ENCODE measurements at places on chromosomes 12 and 14. TPM values are rescaled to one million over a fixed set of nuclear protein-coding genes. Genes with fewer than 3 reads are reported as not detected.
A peak's percentile ranks its signal among the peaks of the same experiment; 100 is the strongest.

The KRT2 gene
- total RNA-seq, result 3.6 TPM

The SPRYD4 gene
- 1.2 TPM for total RNA-seq

The SLC6A15 gene
- total RNA-seq, result 0.09 TPM

The MIP gene
- total RNA-seq, result 0.09 TPM

The KRT76 gene
- total RNA-seq, result 0.14 TPM

The ZDHHC22 gene
- not detected for total RNA-seq

The OR11H7 gene
- not detected for total RNA-seq

- no peak for DNase-seq
These were observed 171.9 kb downstream of the EMP1 start for GRCh38 chr12:13368431-13368830.

GRCh38 chr12:92557422-92557724, 145.4 kb upstream of the PLEKHG7 start:
- DNase-seq, result no peak

- DNase-seq, result no peak
These were observed 663.4 kb upstream of the MIS18BP1 start for GRCh38 chr14:45916340-45916953.

DNA sequence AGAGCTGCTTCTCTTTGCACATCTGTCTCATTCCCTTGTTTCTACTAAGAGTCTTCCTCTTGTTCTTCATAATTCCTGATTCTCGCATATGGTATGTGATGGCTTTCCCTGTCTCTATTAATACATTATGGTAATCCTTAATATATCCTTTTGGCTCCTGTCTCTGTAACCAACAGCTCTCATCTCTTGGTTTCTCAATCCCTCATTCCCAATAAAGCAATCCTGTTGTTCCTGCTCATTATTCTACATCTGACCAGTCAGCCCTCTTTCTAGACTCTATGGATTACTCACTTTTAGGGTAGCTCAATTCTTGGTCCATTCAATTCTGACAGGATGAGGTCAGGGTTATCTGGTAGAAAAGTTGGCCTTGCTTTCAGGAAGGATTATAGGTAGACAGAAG, 349.9 kb downstream of the LRIG3 start:
- no peak for DNase-seq

- DNase-seq, result no peak
These were observed 84.1 kb downstream of the IFNG start for GRCh38 chr12:68075416-68075815.

GRCh38 chr14:61213920-61214319, 67.2 kb downstream of the TMEM30B start:
- no peak for DNase-seq

- DNase-seq, result no peak
These were observed 63.5 kb downstream of the MED13L start for GRCh38 chr12:116213885-116214527.

- peak; percentile 11 for DNase-seq
These were observed 183.4 kb upstream of the PPFIA2 start for GRCh38 chr12:81942594-81942993.

GRCh38 chr12:124920353-124920935, 6.0 kb upstream of the UBC start:
- DNase-seq, result no peak

GRCh38 chr12:46402451-46402850, 29.9 kb upstream of the SLC38A2 start:
- DNase-seq, result no peak

- DNase-seq, result no peak
These were observed 875.2 kb downstream of the FLRT2 start for GRCh38 chr14:86404989-86405649.

GRCh38 chr14:65268594-65268993, 143.9 kb upstream of the FUT8 start:
- no peak for DNase-seq

DNA sequence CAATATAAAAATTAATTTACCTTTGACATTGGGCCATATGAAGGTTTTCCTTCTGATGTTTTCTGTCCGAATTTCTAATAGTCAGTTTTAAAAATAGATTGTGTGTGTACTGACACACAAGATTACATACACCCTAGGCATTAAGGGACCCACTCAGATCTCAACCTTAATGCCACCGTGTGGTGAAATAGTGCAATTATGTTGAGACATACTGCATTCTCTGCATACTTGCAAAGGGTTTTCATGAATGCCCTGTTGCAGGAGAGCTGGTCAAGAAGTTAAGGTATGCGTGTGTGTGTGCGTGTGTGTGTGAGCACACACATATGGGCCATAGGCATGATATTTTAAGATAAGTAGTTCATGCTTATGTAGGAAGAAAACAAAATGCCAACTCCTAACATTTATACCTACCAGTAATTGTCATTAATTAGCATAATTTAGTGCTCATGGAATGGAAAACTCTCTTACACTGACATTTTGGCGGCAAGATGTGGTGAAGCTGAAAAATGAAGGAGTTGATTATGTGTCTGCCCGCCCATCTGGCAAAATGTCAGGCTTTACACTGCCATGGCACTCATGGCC, 58.8 kb downstream of the PIK3C2G start:
- no peak for DNase-seq

DNA sequence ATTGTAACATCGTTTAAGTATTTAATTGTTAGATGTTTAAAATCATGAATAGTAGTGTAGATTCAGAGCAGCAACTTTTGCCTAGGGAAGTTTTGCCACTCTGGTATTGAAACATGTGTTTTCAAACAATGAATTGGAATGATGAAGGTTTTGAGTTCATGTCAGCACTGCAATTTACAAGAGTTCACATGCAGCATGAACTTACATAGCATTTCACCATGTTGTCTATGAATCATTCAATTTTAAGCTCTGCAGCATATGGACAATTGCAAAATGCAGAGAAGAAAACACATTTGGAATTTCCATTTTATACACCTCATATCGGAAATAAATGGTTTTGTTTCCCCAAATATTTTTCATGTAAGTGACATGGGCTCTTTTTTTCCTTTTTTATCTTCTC, 170.7 kb upstream of the CDKN3 start:
- no peak for DNase-seq

GRCh38 chr14:105470350-105471296, 4.0 kb upstream of the CRIP2 start:
- no peak for DNase-seq

- no peak for DNase-seq
These were observed 36.2 kb upstream of the FERMT2 start for GRCh38 chr14:52987042-52987441.

- DNase-seq, result no peak
These were observed 167.5 kb upstream of the PRICKLE1 start for GRCh38 chr12:42756841-42757623.

DNA sequence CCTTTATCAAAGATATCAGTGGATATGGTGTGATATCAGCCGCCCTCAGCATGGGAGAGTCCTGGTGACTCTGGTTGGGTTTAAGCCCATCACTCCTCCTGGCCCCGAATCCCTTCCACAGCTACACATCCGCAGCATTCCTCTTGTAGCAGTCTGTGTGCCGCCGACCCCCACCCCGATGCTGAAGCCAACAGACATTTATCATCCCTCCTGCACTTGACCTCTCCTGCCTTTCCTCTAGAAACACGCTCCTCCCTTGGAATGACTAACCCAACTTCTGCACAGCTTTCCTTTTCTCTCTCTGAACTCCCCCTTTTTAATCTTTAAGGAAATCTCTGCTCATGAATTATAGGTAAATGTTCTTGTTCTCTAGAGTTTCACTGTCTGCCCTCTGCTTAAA, 250.9 kb upstream of the FOXN3 start:
- DNase-seq, result no peak

GRCh38 chr12:88918161-88918560, 337.9 kb upstream of the KITLG start:
- DNase-seq, result no peak

DNA sequence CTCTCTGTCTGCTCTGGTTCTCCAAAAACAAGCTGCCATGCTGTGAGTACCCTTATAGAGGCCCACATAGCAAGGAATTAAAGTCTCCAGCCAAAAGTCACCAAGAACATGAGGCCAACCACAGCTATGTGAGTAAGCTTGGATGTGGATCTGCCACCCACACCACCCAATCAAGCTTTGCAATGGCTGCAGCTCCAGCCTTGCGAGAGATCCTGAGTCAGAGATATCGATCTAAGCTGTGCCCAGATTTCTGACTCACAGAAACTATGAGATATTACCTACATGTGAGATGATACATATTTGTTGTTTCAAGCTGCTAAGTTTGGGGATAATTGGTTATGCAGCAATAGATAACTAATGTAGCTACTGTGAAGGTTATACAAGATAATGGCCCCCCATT, 15.5 kb upstream of the TMEM233 start:
- DNase-seq, result no peak

- DNase-seq, result no peak
These were observed 19.6 kb downstream of the ACVR1B start for GRCh38 chr12:51970904-51971646.

GRCh38 chr14:57009585-57010515, 199.6 kb upstream of the OTX2 start:
- no peak for DNase-seq

GRCh38 chr12:50749459-50749882, 14.4 kb upstream of the ATF1 start:
- DNase-seq, result no peak
